ENCODE measurements at places on chromosomes 13 and 19.

- DNase-seq, result no peak
Measured at GRCh38 chr19:33430674-33431277, 57.3 kb downstream of the CEBPG start.

GRCh38 chr19:35002037-35002535 is 2.0 kb downstream of the GRAMD1A start:
- DNase-seq, result no peak

DNA sequence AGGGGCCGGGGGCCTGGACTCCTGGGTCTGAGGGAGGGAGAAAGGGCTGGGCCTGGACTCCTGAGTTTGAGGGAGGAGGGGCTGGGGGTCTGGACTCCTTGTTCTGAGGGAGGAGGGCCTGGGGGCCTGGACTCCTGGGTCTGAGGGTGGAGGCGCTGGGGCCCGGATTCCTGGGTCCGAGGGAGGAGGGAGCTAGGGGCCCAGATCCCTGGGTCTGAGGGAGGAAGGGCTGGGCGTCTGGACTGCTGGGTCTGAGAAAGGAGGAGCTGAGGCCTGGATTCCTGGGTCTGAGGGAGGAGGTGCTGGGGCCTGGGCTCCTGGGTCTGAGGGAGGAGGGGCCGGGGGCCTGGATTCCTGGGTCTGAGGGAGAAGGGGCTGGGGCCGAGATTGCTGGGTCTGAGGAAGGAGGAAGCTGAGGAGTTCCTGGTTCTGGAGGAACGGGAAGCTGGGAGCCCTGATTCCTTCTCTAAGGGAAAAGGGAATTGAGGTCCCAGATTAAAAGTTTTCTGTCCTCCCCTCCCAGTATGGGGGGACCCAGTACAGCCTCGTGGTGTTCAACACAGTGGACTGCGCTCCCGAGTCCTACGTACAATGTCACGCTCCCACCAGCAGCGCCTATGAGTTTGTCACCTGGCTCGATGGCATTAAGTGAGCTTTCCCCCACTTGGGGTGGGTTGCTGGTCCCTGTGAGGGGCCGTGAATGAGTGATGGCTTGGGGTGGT is 721 bp downstream of the MED25 start:
- DNase-seq, result no peak

- DNase-seq, result no peak
Measured at GRCh38 chr13:30808600-30808999, 73.3 kb downstream of the ALOX5AP start.

DNA sequence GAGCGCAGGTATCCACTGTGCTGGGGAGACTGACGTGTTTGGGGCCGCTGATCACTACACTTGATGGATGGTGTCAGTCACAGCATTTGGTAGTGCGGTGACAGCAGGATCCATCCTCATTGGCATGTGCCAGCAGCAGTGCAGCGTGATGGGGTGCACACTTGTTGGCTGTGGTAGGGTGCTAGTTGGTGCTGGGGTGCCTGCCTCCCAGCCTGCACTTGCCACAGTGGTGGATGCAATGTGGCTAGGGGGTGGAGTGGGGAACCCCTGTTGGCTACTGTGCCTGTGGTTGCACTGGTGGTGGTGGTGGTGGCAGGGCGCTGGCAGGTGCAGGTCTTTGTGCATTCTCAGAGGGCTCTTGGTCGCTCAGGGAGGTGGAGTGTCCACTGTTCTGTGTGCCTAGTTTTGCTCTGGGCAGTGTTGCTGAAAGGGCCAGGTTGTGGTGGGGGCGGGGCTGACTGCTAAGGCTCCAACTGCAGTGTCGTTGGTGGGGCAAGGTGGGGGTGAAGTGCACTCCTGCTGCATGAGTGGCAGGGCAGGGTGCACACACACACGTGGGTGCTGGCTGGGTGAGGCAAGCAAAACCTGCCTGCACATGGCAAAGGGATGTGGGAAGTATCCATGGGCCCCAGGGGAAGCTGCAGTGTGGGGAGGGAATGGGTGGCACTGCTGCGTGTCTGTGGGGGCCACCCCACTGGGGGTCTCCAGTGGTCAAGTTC is 84.8 kb downstream of the ZMYM2 start:
- DNase-seq, result no peak

GRCh38 chr13:84870190-84870589 is 929.0 kb downstream of the SLITRK6 start:
- DNase-seq, result no peak

GRCh38 chr19:17755977-17756670 is 4.8 kb downstream of the FCHO1 start:
- no peak for DNase-seq

- DNase-seq, result no peak
Measured at GRCh38 chr13:45296259-45296658, 44.7 kb downstream of the TPT1 start.

GRCh38 chr19:30309905-30310601 is 62.1 kb upstream of the ZNF536 start:
- no peak for DNase-seq

DNA sequence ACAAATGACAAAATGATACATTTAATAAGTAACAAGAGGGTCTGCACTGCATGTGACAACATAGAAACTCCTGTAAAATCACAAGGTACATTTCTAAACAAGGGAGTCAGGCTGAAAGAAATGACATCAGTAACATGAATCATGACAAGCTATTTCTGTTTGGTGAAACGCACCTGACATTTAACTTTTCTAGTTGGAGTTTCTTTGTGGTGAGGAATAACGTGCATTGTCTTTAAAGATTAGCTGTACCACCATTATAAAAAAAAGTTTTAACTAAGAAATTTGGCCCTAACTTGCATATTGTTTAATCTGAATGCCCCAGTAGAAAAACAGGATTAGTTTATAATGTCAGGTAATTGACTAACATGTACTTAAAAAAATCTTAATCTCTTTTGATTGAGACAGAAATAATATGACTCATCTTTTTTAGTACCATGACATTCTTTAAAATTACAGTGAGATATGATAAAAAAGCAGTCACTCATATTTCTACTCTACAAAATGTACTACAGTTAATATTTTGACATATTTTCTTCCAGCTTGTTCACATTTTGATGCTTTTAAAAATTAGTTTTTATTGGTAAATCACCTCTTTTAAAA is 418.2 kb downstream of the KLF12 start:
- DNase-seq, result no peak

DNA sequence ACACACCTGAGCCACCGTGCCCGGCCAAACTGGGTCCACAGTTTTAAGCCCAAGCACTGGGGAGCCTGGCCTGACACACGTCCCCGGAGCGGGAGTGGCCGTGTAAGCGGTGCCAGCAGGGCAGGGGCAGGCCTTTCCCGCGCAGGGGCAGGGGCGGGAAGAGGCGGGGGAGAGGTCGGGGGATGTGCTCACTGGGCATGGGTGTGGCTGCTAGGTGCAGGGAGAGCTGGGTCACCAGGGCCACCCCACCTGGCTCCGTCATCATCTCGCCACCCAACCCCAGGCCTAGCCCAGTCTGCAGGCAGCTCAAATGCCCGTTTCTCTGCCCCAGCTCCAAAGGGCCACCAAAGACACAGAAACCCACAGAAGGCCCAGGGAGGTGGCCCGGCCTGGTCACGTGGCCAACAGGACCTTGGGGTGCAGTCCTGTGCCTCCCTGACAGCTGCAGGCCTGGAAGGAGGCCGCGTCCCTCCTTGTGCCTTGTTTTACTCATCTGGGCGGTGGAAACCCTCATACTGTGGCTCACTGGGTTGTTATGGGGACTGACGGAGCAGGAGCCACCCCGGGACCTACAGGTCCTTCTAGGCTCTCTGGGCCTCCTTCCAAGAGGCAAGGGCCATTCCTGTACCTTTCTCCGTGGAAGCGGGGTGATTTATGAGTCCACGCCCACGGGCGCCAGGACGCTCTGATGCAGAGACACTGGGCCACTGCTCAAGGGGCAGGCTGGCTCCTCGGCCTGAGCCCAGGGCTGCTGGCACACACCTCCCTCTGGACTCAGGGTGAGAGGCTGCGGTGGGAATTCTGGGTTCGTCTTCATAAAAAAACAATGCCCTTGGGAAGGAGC is 27.7 kb downstream of the MAP2K2 start:
- no peak for DNase-seq

DNA sequence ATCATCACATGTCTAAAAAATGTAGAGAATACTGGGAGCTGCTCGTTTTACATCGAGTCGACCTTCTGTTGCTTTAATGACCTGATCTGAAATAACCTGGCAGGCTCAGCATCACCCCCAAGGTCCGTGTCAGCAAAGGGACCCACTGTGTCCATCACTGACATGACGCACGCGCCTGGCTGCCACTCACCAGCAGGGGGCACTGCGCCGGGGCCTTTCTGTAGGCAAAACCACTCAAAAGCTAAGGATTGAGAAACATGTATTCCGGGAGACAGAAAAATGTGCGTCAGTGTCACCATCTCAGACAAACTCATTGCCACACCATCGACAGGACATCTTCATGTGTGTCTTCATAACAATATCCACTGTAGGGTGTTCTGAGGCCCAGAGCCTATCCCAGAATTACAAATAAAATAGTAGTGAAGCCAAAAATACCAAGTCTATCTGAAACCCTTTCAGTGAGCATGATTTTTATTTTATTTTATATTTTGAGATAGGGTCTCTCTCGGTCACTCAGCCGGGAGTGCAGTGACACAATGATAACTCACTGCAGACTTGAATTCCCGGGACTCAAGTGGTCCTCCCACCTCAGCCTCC is 130.3 kb upstream of the LSM14A start:
- DNase-seq, result peak; percentile 12

- no peak for DNase-seq
Measured at GRCh38 chr19:40718774-40719391, 2.0 kb downstream of the ITPKC start.

DNA sequence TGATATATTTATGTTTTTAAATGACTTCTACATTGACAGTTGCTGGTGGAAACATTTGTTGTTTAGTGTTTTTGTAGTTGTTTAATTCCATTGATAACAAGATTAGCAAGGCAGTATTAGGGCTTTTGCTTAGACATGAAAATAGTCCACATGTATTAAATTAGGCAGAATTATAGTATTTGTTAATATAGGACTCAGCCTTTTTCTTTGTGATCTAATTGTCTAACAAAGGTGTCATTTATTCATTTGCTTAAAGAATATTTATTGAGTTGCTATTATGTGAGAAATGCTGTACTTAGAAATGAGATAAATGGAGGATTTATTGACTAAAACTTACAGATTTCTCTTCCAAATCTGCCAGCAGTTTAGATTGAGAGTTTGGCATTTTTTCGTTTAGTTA is 41.7 kb upstream of the KCTD4 start:
- no peak for DNase-seq

DNA sequence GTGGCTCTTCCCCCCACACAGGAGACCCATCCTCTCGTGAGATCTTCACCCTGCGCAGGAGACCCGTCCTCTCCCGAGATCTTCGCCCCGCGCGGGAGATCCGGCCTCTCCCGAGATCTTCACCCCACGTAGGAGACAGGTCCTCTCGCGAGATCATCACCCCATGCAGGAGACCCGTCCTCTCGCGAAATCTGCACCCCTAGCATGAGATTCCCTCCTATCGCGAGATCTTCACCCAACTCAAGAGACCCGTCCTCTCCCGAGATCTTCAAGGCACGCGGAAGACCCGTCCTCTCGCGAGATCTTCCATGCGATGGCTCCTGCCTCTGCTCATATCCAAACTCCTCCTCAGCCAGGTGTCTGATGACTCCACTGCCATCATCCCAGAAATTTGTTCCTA is 24.3 kb downstream of the LAIR2 start:
- no peak for DNase-seq
